K562 (cell line): ENCODE measurements at places on chromosomes 2 and 18. TPM values are rescaled to one million over a fixed set of nuclear protein-coding genes. Genes with fewer than 3 reads are reported as not detected.

DNA sequence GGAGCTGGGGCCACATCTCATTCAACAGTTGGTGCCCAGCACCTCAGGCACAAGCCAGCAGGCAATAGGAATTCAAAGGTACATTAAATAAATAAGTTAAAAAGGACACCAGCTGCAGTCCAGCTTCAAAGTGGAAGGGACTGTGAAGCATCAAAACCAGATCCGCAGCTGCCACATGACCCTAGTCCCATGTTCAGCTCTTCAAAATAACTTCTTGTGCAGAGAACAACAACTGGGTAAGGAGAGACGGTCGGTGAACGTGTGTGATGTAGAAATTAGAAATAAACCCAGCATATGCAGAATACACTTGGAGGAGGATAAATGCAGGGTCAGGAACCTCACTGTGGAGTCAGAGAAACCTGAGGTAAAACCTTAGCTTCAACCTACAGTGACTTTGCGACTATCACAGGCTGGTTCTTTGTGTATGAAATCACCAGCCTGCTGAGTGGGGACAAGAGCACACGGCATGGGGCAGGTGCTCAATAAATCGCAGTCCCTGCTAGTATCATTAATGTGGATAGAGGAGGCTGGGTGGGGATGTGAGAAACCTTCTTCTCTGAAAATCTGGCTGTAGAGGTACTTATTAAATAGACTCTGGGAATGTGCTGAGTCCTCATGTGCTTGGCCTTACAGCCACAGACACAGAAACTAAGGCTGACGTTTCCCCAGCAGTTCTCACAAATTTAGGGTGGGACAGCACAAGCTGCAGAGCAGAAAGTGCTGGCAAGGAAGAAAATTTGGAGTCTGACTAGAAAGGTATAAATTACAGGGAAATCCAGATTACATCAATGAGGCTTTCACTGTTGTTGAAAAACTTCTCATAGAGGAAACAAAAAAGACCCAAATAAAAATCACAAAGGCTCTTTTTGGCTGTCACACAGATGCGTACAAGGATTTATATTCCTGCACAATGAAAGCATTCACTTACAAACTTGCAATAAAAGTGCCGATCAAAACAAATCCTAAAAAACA, 20.7 kb downstream of the FBXO15 start:
- no peaks in the 10 kb centered on the region for H3K4me1 ChIP-seq
- no peak overlapping the region for H3K4me3 ChIP-seq
- no peaks in the 10 kb centered on the region for H3K36me3 ChIP-seq
- DNase-seq: no peak

- H3K27me3 ChIP-seq: no peaks in the 10 kb centered on the region
- no peaks in the 10 kb centered on the region for H3K4me1 ChIP-seq
- no peak for DNase-seq
- H3K4me3 ChIP-seq: no peak overlapping the region
- H3K36me3 ChIP-seq: no peaks in the 10 kb centered on the region
These were observed 124.2 kb upstream of the MEX3C start for GRCh38 chr18:51321696-51322095.

GRCh38 chr2:99775585-99775984, 285.8 kb upstream of the REV1 start:
- peaks cover 29% of the 10 kb centered on the region for H3K4me1 ChIP-seq
- no peak overlapping the region for H3K27ac ChIP-seq
- H3K27me3 ChIP-seq: no peaks in the 10 kb centered on the region; the same call in 1 of the 2 replicates
- no peaks in the 10 kb centered on the region for H3K36me3 ChIP-seq
- no peak overlapping the region for H3K4me3 ChIP-seq
- no peak for DNase-seq

- H3K27ac ChIP-seq: no peak overlapping the region
- no peaks in the 10 kb centered on the region for H3K27me3 ChIP-seq
- DNase-seq: no peak
- no peak overlapping the region for H3K4me3 ChIP-seq
These were observed 87.2 kb downstream of the UXS1 start for GRCh38 chr2:106106622-106107508.

DNA sequence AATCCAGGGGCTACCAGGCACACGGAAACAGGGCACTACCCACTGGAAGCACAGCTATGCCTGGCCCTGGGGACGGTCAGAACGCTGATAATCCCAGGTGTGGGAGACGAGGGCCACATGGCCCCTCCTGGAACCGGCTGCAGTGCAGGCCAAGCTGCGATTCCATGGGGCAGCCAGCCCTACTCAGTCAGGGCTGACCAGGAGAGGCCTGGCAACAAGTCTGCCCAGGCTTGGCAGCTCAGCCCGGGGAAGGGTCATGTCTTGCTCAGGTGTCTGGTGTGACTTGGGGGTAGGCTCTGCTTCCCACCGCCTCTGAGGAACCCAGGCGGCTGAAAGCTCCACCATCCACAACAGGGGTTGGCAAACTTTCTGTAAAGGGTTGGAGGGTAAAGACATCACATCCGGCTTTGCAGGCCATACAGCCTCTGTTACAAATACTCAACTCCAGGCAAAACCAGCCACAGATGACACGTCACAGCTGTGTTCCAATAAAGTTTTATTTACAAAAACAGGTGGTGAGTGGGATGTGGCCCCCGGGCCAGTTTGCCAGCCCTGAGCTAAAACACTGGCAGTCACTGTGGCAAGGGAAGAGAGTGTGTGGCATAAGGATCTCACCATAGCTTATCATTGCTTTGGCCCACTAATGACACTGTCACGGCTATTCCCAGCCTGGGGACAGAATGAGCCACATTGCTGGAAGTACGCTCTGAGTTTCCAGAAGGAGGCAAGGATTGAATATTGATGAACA, 85.2 kb downstream of the NDUFA10 start:
- H3K36me3 ChIP-seq: no peaks in the 10 kb centered on the region
- no peak overlapping the region for H3K4me3 ChIP-seq
- no peak overlapping the region for H3K27ac ChIP-seq

- no peaks in the 10 kb centered on the region for H3K27me3 ChIP-seq
- H3K4me1 ChIP-seq: no peaks in the 10 kb centered on the region
- H3K4me3 ChIP-seq: no peak overlapping the region
- no peak for DNase-seq
These were observed 55.4 kb downstream of the EPAS1 start for GRCh38 chr2:46352621-46353020.

- DNase-seq: no peak
- H3K4me3 ChIP-seq: no peak overlapping the region
- no peak overlapping the region for H3K27ac ChIP-seq
- H3K36me3 ChIP-seq: no peaks in the 10 kb centered on the region
- H3K27me3 ChIP-seq: peaks cover 16% of the 10 kb centered on the region; the same call in 2 of the 3 replicates
These were observed 97.0 kb upstream of the PAPOLG start for GRCh38 chr2:60659026-60659425.

DNA sequence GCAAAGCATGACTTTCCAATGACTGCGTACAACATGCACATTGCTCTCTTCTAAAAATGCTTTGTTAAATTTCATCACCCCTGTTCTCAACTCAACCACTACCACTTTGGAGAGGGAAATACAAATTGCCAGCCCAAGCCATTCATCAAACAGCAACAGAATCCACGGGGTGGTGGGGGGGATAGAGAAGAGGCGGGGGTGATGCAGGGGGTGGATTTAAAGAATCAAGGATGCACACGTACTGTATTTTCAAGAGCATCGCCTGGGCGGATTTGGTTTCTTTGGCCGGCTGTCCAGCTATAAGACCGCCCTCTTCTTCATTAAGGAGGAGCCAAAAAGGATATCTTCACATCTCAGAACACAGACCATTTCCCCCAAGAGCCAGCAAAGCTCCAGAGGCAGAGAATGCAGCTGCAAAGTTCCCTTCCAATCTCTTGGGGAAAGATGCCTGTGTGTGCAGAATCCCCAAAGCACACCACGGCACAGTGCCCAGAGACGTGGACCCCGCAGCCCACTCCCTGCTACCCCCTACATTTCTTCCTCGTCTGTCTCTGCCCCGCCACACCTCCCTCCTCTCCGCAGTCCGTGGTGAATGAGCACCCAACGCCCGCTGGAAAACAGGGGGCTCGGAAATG, 977 bp downstream of the SLC8A1 start:
- H3K4me1 ChIP-seq: no peaks in the 10 kb centered on the region
- H3K27me3 ChIP-seq: no peaks in the 10 kb centered on the region
- no peak overlapping the region for H3K27ac ChIP-seq
- H3K4me3 ChIP-seq: no peak overlapping the region
- H3K36me3 ChIP-seq: no peaks in the 10 kb centered on the region

DNA sequence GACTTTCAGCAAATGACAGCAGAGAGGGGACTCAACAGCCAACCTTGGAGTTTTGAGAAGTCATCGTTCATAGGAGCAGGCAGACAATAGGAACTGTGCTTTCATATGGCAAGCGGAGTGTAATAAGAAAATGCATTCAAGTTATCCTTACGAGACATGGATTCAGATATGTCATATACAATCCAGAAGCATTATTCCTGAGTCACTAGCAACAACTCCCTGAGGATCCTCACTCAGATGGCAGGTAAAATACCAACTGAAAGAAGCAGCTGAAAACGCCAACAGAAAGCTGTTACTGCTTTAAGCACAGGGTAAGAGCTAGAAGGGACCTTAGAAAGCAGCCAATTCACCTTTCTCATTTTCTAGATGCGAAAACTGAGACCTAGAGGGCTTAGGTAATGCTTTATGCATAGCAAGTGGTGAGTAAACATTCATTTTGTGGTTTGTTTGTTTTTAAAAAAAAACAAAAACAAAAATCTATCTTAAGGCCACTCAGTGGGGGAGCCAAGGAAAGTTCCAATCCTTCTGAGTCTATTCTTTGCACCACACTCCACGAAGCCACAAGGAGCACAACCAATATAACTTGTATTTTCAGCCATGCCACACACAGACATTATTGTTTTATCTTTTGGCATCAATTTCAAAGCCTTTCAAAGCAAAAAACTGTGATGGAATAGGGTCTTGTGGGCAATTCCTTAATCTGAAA, 89.1 kb upstream of the RIOK3 start:
- no peak for DNase-seq
- H3K27me3 ChIP-seq: no peaks in the 10 kb centered on the region
- no peaks in the 10 kb centered on the region for H3K4me1 ChIP-seq
- H3K36me3 ChIP-seq: no peaks in the 10 kb centered on the region
- no peak overlapping the region for H3K4me3 ChIP-seq

DNA sequence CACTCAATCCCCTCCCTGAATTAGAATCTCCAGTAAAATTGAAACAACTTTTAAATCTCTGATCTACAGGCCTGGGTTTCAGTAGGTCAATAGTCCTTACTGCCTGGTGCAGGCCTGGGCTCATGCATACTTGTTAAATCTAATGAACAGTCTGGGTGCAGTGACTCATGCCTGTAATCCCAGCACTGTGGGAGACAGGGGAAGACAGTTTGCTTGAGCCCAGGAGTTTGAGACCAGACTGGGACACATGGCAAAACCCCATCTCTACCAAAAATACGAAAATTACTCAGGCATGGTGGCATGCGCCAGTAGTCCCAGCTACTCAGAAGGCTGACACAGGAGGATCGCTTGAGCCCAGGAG, 94.7 kb upstream of the SP3 start:
- peaks cover 20% of the 10 kb centered on the region; the same call in 2 of the 3 replicates for H3K4me1 ChIP-seq
- peak overlapping the region; percentile 71; the same call in 2 of the 3 replicates for H3K27ac ChIP-seq
- H3K27me3 ChIP-seq: no peaks in the 10 kb centered on the region
- no peaks in the 10 kb centered on the region for H3K36me3 ChIP-seq
- DNase-seq: no peak

GRCh38 chr2:70553334-70553583, 367 bp downstream of the TGFA start:
- no peak overlapping the region for H3K27ac ChIP-seq
- H3K36me3 ChIP-seq: no peaks in the 10 kb centered on the region
- DNase-seq: no peak
- peaks cover 57% of the 10 kb centered on the region for H3K27me3 ChIP-seq

- no peak overlapping the region for H3K27ac ChIP-seq
- H3K4me1 ChIP-seq: no peaks in the 10 kb centered on the region
- no peak overlapping the region for H3K4me3 ChIP-seq
- H3K36me3 ChIP-seq: no peaks in the 10 kb centered on the region
- DNase-seq: no peak
These were observed 7.5 kb upstream of the ZNF516 start for GRCh38 chr18:76502551-76502950.

Gene NEUROD1
- not detected in 2 replicates for total RNA-seq

Gene NEU4
- total RNA-seq: 0.38 and 0.40 TPM in 2 replicates

Gene ATP6V1B1
- total RNA-seq: not detected in 2 replicates

Gene ANKRD30BL
- not detected in 2 replicates for total RNA-seq

Gene FER1L5
- total RNA-seq: not detected in 2 replicates

Gene CRYGD
- total RNA-seq: not detected in 2 replicates

Gene GREB1L
- total RNA-seq: 0.11 TPM in 1 of 2 replicates, not detected in the other

Gene HS1BP3
- total RNA-seq: 7.4 and 7.5 TPM in 2 replicates
